SK-N-SH treated with all-trans-retinoic acid at 6 μM for 48 hours (cell line): ENCODE measurements at places on chromosomes 6 and 20.

DNA sequence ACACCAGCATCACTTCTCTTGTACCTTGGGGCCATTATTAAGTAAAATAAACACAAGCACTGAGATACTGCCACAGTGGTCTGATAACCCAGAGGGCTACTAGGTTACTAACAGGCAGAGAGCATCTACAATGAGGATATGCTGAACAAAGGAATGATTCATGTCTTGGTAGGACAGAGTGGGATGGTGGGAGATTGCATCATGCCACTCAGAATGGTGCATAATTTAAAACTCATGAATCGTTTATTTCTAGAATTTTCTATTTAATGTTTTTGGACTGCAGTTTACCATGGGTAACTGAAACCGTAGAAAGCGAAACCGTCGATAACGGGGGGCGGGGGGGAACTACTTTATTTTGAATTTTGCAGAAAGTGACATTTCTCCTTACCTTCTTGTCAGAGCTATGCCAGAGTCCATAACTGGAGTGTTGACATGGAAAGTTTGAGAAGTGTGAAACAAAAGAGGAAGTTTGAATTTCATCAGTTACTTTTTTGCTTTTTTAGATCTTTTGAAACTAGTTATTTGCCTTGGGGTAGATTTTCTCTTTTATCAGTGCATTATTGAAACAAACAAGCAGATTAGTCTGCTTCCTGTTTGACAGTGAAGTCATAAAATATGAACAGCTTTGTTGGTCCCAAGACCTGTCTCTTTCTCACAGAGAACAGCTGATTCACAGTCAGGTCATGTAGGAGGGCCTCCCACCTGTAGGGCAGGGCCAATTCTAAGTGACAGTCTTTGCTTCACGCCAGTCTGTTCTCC is 124.9 kb downstream of the KLHL32 start:
- no peak for ATAC-seq

DNA sequence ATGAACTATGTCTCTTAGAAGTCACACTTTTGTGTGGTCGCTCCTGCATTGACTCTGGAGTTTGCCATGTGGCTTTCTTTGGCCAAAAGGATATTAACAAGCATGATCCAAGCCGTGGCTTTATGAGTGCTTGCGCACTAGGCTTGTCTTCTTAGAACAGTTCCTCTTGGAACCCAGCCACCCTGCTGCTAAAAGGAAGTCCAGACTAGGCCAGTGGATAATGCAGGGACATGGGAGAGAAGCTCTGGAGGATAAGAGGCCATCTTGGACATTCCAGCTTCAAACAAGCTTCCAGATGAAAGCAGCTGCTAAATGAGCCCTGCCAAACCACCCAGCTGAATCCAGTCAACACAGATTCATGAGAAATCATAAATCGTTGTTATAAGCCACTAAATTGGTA is 346.4 kb downstream of the CDC5L start:
- no peak for ATAC-seq

GRCh38 chr6:17580518-17581048 is 19.5 kb upstream of the FAM8A1 start:
- peak; percentile 89 for ATAC-seq

DNA sequence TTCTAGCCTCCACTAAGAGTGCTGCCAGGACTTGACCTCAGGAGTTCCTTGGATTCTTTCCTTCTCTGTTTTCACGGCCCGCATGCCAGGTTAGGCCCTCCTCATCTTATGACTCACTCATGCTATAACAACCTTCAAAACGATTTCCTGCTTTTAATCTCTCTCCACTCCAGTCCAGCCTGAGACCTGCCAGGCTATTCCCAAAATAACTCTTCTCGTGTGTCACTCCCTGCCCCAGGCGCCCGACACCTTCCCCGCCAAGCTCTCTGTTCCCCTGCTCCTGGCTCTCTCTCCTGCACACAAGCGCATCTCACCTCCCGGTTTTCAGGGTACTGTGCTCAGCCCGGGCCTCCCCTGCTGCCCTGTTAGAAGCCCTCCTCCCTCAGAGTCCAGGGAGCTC is 64.1 kb upstream of the RPS6KA2 start:
- ATAC-seq, result peak; percentile 94

- ATAC-seq, result no peak
These were observed 194.4 kb upstream of the PLCB4 start for GRCh38 chr20:8874437-8874836.

DNA sequence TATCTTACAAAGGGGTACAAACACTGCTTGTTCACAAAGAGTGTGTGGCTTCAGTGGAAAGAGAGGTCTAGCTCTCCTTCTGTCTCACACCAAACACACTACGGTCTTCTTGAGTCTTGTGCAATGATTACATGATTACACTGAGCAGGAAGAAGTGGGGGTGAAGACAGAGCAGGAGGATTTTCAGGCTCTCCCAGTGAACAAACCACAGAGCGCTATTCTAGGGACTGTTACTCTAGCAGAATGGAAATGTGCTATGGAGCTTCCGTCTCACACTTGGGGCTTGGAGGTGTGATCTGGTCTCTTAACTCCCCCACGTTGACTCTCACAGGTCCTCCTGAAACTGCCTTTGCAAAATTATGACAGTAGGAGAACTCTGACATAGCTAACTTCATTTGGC is 203.4 kb downstream of the MYLK4 start:
- no peak for ATAC-seq

- no peak for ATAC-seq
These were observed 671.7 kb upstream of the CITED2 start for GRCh38 chr6:140046016-140046632.

DNA sequence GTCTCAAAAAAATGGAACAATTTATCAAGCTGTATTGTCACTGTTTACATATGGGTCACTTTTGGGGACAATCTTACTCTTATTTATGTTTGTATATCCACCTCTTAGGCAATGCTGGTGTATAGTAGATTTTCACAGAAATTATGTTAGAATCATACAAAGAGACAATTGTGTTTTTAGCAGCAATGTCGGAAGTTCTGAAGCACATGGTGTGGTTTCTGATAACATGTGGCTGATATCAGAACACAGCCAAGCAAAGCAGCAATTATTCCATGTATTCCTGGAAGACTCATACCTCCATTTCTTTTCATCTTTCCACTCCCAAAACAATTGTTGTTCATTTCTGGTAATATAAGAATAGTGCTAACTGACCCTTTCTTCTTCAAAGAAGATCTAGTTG is 17.5 kb upstream of the LOC128125822 start:
- ATAC-seq, result no peak

- ATAC-seq, result no peak
These were observed 18.2 kb upstream of the EDN1 start for GRCh38 chr6:12271997-12272396.

GRCh38 chr6:102381203-102381602 is 987.7 kb downstream of the GRIK2 start:
- no peak for ATAC-seq

- no peak for ATAC-seq
These were observed 11.8 kb downstream of the SRC start for GRCh38 chr20:37357481-37358365.

- peak; percentile 82 for ATAC-seq
These were observed 279.7 kb downstream of the CDC5L start for GRCh38 chr6:44667226-44667625.

- ATAC-seq, result no peak
These were observed 158.4 kb downstream of the ZDHHC14 start for GRCh38 chr6:157539421-157539822.
